ENCODE measurements at places on chromosomes 7 and 10. TPM values are rescaled to one million over a fixed set of nuclear protein-coding genes. Genes with fewer than 3 reads are reported as not detected.

DNA sequence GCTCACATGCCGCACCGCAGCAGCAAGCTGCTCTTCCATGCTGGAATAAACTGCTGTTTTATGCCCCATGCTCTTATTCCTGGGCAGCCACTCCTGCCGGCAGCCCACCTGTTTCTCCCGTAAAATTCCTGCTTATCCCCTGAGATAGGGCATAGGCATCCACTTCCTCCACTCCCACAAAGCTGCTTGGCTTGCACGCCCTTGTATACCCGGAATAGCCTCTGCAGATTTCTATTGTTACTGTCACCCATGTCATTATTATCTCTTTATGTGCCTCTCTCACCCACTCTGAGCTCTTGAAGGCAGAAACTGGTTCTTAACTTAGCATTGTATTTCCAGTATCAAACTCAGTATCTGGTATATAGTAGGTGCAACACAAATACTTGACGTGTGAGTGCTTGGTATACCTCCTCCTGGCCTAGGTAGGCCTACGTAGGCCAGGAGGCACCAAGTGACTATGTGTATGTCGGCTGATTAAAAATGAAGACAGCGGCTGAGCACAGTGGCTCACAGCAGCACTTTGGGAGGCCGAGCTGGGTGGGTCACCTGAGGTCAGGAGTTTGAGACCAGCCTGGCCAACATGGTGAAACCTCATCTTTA lies 193.4 kb downstream of the CCDC3 start:
- no peak for DNase-seq

GRCh38 chr7:38870147-38870546 lies 38.8 kb downstream of the VPS41 start:
- no peak for DNase-seq

DNA sequence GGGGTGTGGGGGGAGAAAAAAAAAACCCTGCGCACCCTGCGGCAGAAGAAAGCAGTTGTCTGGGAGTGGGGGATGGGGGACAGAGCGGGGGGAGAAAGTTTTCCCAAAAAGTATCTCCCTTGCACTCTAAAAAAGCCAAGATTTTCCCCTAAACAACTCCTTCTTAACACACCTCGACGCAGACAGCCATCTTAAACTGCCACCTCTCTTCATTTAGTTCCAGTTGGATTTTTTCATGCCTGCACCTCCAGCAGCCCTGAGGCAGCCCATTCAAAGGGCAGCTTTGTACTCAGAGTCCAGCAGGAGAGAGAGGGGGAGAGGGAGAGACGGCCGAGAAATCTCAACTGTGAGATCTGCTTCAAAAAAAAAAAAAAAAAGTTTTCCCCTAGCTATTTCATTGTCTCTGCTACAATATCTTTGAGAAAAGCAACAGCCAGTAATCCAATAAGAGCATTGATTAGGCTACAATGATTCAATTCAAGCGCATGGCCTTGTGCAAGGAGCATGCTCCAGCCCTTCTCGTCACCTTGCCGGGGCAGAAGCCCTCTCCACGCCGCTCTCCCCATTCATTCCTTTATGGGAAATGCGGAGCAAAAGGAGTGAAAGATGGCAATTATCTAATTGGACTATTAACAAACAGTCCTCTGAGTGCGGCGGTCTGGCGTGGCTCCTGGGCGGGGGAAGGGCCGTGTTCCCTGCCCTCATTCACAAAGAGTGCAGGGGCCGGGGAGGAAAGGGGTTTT lies 939 bp upstream of the VAX1 start:
- DNase-seq = no peak

DNA sequence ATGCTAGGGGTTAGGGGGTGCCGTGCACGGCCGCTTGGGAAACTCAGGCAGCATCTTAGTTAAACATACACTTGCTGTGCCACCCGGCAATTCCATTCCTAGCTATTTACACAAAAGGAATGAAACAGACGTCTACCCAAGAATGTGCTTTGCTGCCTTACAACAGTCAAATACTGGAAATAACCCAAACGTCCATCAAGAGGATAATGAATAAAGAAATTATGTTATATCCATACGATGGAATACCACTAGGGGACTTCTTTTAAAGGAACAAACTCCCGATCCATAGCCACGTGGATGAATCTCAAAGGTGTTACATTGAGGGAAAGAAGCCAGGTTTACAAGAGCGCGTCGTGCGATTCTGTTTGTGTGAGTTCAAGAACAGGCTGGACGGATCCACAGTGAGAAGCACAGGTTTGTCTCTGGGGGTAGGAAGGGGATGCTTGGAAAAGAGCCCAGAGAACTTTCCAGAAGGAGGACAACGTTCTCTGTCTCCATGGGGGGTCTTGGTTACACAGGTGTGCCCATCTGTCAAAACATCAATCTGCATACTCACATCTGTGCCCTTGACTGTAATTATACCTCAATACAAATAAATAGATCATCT lies 41.8 kb downstream of the STK32C start:
- DNase-seq = no peak

EN2 gene
- total RNA-seq = 0.34 TPM

All from suprapubic skin (tissue), 4 donors.